ENCODE measurements at places on chromosomes 12 and 14.

DNA sequence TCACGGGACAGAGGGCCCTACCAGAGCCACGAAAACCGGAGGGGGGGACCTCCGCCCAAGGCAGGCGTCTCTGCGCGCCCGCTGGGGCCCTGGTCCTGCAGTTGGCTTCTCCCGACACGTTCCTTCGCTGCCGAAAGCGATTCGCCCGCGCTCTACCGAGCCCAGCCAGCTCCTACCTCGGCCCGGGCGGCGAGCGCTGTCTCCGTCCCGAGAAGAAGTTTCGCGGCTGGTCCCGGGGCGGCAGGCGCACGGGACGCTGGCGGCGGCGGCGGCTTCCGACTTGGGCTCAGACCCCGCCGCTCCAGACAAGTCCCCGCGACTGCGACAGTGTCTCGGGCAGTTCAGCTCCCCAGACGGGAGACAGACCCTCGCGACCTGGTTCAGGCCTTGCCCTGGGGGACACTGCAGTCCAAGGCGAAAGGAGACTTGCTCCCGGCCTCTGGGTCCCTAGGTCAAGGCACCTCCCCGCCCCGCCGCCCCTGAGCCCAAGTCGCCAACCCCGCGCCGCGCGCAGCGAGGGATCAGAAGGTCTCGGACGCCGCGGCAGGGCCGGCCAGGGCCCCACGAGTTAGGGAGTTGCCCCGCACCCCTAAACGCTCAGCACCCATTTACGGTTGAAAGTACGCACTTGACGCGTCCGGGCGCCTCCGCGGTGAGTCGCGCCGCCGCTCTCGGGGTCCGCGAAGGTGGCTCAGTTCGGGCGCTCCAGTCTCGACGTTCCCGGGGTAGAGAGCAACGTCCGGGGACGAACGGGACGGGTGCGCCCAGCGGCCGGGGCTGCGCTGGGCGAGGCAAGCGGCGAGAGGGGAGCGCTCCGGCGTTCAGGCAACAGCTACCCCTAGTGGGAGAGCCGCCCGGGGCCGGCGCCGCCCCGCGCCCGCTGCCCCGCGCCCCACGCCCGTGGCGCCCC, 1.4 kb upstream of the DIO3 start:
- no peak for DNase-seq

- no peak for DNase-seq
Observed at GRCh38 chr12:15356951-15357364, 34.6 kb downstream of the PTPRO start.

GRCh38 chr12:25979059-25979458, 20.6 kb downstream of the RASSF8 start:
- no peak for DNase-seq

- DNase-seq: no peak
Observed at GRCh38 chr14:70822530-70823185, 13.3 kb upstream of the MAP3K9 start.

DNA sequence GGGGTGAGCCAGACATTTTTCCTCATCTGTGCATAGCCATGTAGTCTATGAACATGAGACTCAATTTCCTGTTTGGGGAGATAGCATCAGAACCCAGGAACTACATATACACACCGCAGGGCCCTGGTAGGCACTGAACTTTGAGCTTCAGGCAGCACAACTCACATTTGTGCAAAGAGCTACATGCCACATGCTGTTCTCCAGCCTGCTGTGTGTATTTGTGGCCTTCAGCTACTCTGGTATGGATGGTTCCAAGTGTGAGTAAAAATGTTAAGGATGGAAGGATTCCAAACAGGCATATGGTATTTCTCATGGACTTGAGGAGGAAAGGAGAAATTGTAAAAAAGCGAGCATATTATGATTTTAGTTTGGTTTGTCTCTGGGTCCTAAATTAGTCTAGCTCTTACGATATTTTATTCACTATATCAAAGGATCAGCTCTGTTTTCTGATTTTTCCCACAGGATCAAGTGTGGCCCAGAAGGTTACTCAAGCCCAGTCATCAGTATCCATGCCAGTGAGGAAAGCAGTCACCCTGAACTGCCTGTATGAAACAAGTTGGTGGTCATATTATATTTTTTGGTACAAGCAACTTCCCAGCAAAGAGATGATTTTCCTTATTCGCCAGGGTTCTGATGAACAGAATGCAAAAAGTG, 422.4 kb upstream of the OR4E1 start:
- DNase-seq: no peak

DNA sequence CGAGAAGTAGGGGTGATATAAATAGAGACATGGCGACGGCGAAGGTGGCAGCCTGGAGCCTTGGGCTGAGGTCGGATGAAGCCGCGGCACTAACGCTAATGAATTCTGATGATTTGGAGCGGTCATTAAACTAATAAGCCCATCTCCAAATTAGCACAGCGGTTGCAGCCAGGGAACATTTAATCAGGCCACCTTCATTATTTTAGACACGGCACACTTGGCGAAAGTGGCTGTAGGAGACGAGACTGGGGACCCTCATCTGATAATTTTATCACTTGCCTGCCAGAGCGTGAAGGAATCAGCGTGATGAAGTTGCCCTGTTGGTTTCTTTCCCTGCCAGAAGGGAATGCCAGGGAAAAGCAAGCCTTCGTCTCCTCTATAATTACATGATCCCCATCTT, 664.3 kb upstream of the TBX3 start:
- no peak for DNase-seq

GRCh38 chr12:97274386-97274785, 188.2 kb upstream of the RMST start:
- DNase-seq: no peak

DNA sequence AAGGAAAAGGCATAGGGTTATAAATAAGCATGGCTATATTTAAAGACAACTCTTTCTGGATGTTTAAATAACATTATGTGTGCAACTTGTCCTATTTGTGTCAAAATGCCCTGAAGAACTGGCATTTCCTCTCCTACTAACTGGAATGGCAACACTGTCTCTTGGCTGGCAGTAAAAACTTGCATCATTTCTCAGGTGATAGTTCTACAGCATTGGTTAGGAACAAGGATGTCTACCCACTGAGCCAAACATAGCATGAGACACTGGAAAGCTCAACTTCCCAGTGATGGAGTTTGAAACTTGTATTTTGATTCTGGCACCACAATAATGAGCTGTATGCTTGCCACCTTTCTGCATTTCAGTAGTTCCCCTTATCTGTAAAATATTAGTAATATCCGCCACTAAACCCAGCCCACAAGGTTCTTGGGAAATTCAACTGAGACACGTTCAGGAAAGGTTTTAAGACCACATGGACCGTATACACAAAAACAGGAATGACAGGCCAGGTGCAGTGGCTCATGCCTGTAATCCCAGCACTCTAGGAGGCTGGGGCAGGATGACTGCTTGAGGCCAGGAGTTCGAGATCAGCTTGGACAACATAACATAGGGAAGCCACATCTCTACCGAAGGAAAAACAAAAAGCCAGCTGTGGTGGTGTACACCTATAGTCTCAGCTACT, 5.1 kb downstream of the SLC38A2 start:
- no peak for DNase-seq

GRCh38 chr14:71682337-71682736, 249.9 kb upstream of the RGS6 start:
- DNase-seq: no peak

- DNase-seq: no peak
Observed at GRCh38 chr12:69388371-69388770, 28.8 kb downstream of the YEATS4 start.

DNA sequence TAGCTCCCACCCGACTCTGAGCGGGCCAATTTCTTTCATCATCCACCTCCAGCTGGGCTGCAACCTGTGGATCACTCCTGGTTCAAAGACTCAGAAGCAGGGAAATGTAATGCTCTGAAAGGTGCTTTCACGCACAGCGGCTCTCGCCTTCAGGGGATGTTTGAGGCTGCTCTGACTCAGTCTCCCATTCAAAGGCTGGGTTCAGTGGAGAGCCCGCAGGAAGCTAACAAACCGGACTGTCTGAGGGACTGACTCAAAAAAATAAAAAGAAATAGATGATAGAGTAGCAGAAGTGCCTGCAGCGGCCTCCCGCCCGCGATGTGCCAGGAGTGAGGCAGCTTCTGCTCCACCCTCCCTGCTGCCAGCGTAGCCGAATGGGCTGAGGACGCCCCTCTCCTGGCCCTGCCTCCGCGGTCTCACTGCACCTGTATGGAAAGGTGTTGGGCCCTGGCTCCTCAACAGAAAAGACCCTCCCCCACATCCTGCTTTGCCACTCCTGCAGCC, 98.0 kb downstream of the GCH1 start:
- no peak for DNase-seq

DNA sequence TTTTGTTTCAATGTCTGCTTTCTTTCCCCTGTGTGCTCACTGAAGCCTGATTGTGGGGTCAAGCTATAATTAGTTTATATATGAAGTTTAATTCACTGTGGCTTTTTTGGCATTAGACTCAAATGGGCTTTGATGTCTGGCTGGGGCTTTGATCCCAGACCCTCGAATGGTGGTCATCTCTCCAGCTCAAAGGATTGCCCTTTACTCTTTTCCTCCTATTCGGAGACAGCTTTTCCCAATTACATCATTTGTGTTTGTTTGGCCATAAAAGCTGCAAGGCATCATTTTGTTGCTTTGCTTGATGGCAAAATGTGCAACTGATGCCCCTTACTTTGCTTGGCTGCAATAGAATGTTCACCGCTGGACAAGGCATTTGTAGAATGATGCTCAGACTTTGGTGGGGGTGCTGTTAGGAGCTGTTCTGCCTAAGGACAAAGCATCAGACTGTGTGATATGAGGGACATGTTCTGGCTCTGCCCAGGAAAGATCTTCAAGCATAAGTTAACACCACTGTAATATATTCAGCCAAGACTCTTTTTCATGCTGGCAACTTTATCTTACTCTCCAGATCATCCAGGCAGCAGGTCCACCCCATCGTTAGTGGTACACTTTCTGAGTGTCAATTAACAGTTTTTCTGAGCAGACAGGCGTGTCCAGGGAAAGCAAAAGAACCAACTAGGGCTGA, 3.2 kb upstream of the DACT1 start:
- no peak for DNase-seq

- DNase-seq: no peak
Observed at GRCh38 chr12:32264961-32265360, 134.4 kb upstream of the FGD4 start.

DNA sequence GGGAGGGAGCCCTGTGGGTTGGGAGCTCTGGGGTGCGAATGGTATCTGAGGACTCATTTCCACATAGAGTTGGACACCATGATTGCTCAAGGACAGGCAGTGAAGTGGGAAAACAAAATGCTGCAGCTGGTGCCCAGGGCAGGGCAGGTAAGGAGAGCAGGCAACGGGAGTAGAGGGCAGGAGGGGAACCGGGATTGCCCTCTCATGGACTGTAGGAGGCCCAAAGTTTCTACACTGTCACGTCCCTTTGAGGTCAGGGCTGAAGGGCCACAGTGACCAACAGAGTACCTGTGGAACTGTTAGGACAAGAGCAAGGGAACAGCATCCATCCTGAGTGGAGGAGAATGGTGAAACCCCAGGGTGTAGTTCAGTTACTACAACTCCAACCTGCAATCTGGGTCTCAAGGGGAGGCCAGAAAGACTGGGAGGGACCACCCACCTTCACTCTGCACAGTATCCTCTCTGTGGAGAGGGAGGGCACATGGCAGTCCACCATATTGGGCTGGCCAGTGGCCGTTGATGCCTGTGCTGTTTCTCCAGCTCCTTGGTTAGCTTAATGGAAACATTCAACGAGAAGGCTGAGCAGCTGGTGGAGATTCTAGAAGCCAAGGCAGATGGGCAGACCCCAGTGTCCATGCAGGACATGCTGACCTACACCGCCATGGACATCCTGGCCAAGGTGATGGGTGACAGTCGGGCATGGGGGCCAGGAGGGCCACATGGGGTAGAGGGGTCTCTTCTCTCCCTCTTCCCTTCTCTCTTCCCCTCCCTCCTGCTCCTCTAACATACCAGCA, 22.2 kb downstream of the CYP46A1 start:
- no peak for DNase-seq

DNA sequence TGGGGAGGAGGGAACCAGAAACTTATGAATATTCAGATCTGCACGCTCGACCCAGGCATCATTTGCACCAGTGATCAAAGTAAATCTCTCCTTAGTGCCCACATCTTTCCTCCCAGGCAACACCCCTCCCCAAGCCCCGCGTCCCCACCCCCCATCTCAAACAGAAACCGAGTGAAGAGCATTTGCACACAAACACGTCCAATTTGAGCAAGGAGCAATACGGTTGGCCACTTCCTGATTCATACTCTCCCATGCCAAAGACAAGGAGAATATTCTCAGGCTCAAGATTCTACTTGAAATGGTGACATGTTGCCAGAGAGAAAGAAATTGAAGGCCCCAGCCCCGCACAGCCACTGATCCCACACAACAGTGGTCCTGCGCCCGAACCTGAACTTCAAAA, 7.1 kb downstream of the FOXN3 start:
- DNase-seq: no peak

GRCh38 chr12:71752891-71753290, 1.8 kb upstream of the RAB21 start:
- DNase-seq: no peak

DNA sequence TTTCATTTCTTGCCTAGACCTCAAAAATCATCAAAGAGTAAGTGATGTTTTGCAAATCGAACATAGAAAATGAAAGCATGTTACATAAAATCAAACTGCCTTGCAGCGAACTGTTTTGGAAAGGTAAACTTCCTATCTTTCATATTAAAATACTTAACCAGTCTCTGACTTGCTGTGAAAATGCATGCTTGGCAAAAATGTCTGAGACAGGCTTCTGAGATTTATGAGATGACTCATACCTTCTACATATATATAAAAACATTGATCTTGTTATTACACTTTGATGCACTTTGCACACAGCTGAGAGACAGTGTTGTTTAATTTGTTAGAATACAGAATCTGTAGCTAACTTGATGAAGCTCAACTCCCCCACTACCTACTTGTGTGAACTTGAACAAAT, 179.1 kb downstream of the KITLG start:
- no peak for DNase-seq

DNA sequence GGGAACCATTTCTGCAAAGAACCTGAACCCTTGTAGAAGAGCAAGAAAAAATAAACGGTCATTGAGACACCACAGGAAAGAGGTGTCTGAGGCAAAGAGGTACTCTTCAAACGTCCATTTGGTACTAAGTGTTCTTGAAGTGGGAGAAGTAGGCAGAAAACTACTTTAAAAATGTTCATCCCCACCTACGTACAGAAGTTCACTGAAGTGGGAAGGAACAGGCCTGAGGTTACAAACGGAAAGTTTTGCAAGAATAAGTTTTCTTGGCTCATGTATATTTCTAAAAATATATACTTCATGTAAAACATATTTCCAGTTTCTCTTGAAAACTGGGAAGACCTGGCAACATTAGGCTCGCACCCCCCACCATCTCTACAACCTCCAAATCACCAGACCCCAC, 61.2 kb downstream of the STXBP6 start:
- no peak for DNase-seq

DNA sequence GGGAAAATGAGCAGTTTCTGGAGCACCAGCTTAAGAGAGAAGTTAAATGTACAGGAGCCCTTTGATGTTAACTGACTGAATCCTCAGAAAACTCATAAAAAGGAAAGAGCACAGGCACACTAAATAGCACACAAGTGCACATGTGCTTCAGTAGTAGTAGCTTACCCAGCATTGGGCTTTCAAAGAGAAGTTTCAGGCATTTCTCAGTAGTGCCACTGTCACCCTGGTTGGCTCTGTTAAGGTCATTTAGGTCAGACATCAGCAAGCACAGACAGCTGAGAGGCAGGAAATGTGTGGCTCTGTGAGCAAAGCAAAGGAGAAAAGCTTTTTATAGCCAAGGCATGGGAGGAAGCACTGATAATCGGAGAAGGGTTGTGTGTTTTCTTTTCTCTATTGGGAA, 96.3 kb upstream of the HIF1A start:
- DNase-seq: no peak
